ENCODE measurements at places on chromosomes 1 and 21.
A peak's percentile ranks its signal among the peaks of the same experiment; 100 is the strongest.

DNA sequence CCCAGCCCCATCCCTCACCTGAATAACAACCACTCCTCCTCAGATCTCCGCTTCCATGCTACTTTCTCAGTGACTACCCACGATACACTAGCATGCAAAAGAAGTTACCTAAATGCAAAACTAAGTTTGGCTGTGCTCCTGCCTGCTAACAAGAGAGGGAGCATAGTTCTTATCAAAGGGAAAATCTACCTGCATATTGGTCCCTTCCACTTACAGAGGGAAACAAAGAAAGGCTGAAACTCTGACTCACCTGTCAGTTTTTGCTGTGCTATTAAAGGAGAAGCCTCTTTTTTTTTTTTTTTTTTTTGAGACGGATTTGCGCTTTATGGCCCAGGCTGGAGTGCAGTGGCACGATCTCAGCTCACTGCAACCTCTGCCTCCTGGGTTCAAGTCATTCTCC, 43.8 kb upstream of the RAVER2 start:
- H3K27ac ChIP-seq, result no peak overlapping the region
- no peaks in the 10 kb centered on the region for H3K4me1 ChIP-seq
- H3K4me3 ChIP-seq, result no peak overlapping the region
- no peaks in the 10 kb centered on the region for H3K27me3 ChIP-seq
- no peak for DNase-seq

GRCh38 chr1:109499661-109500536, 6.0 kb downstream of the CYB561D1 start:
- peak; percentile 74 for DNase-seq
- H3K27me3 ChIP-seq, result no peaks in the 10 kb centered on the region
- no peaks in the 10 kb centered on the region for H3K36me3 ChIP-seq
- no peak overlapping the region for H3K4me3 ChIP-seq
- H3K27ac ChIP-seq, result no peak overlapping the region
- H3K4me1 ChIP-seq, result peaks cover 8% of the 10 kb centered on the region

DNA sequence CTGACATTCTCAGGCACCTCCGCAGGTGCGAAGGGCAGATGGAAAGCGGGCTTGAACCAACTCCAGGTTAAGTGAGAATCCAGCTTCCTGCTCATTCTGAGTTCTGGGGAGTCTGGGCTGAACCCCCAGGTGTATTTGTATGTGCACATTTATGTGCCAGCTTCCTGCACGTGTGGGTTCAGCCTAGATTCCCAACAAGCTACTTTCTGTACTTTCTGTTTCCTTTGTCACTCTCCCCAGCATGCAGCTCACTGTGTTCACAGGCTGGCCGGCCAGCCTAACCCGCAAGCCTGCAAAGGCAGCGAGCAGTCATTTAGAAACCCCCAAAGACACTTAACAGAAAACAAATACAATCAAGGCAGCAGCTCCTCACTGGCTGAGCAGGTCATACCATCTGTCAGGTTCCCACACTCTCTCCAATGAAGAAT, 1.3 kb upstream of the IL19 start:
- peaks cover 6% of the 10 kb centered on the region for H3K4me1 ChIP-seq
- DNase-seq, result peak; percentile 31
- no peaks in the 10 kb centered on the region for H3K27me3 ChIP-seq
- H3K27ac ChIP-seq, result no peak overlapping the region

GRCh38 chr1:235295902-235296350, 32.1 kb downstream of the ARID4B start:
- no peaks in the 10 kb centered on the region for H3K36me3 ChIP-seq
- H3K27ac ChIP-seq, result peak overlapping the region; percentile 68
- H3K4me3 ChIP-seq, result no peak overlapping the region
- no peaks in the 10 kb centered on the region for H3K27me3 ChIP-seq

DNA sequence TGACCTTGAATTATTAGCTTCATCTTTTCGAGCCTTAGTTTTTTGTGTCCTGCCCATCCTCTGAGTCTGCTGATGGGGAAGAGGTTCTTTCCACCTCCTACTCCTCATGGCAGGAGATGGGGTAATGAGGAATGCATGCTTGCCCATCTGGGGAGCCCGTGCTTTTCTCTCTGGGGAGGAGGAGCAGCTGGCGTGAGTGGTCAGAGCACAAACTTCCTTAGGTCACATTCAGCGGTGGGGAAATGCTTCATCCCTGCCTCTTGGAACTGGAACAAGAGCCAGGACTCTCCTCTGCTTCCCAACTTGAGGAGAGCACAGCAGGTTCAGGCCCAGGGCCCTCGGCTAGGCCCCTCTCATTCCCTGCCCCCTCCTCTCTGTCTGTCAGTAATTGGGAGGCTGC, 155.0 kb downstream of the PCNX2 start:
- H3K4me1 ChIP-seq, result no peaks in the 10 kb centered on the region
- H3K36me3 ChIP-seq, result no peaks in the 10 kb centered on the region
- no peak overlapping the region for H3K4me3 ChIP-seq
- H3K27me3 ChIP-seq, result no peaks in the 10 kb centered on the region
- H3K27ac ChIP-seq, result no peak overlapping the region
- DNase-seq, result no peak

Data from body of pancreas (tissue), 4 donors.